HuH-7.5 (cell line): ENCODE measurements at places on chromosomes 1 and 21.
A peak's percentile ranks its signal among the peaks of the same experiment; 100 is the strongest.

DNA sequence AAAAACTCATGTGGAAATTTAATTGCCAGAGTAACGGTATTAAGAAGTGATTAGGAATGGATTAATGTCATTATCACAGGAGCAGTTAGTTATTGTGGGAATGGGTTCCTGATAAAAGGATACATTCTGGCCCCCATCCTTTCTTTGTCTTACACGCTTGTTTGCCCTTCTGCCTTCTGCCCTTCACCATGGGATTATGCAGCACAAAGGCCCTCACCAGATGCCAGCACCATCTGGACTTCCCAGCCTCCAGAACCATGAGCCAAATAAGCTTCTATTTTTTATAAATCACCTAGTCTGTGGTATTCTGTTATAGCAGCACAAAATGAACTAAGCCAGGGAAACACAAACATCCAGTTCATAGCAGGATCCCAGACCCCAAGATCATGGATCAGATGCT lies 33.9 kb upstream of the POU2F1 start:
- no peak for DNase-seq

GRCh38 chr1:24450316-24450715 lies 34.7 kb downstream of the NIPAL3 start:
- DNase-seq, result no peak

- no peak for DNase-seq
These were observed 52.0 kb upstream of the ACTRT2 start for GRCh38 chr1:2969011-2969844.

DNA sequence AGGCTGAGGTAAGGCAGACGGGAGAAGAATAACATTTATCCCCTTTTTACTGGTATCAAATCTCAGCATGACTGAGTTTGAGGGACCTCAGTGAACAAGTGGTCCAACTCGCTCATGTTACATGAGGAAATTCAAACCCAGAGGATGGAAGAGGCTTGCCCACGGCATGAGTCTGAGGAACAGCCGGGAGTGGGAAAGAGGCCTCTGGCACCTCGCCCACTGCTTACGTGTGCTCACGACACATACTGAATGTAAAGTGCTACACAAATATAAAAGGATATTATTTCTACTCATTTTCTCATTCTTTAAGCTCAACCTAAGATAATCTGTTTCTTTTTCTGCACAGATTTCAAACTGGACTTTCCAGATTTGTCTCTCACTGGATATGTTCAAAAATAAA lies 14.7 kb downstream of the BEND5 start:
- DNase-seq, result no peak

GRCh38 chr1:232872738-232873137 lies 67.5 kb downstream of the MAP10 start:
- no peak for DNase-seq

- DNase-seq, result no peak
These were observed 8.9 kb downstream of the TRIM33 start for GRCh38 chr1:114502080-114502479.

GRCh38 chr1:227072991-227073390 lies 132.9 kb downstream of the COQ8A start:
- no peak for DNase-seq

GRCh38 chr1:154831462-154831861 lies 38.6 kb downstream of the KCNN3 start:
- no peak for DNase-seq

DNA sequence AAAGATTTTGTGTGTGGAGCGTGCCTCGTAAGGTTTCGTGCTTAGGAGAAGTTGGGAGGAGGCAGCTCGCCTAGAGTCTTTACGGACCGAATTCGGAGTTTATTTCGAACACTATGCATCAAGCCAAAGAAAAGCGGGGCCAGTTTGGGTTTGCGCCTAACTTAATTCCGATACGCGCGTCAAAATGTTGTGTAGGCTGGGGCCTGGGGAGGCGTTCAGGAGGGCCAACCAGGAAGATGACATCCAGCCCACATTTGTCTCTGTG lies 6.4 kb downstream of the FOXD2 start:
- no peak for DNase-seq

- peak; percentile 43 for DNase-seq
These were observed 310.6 kb downstream of the DISC1 start for GRCh38 chr1:231936983-231937775.

DNA sequence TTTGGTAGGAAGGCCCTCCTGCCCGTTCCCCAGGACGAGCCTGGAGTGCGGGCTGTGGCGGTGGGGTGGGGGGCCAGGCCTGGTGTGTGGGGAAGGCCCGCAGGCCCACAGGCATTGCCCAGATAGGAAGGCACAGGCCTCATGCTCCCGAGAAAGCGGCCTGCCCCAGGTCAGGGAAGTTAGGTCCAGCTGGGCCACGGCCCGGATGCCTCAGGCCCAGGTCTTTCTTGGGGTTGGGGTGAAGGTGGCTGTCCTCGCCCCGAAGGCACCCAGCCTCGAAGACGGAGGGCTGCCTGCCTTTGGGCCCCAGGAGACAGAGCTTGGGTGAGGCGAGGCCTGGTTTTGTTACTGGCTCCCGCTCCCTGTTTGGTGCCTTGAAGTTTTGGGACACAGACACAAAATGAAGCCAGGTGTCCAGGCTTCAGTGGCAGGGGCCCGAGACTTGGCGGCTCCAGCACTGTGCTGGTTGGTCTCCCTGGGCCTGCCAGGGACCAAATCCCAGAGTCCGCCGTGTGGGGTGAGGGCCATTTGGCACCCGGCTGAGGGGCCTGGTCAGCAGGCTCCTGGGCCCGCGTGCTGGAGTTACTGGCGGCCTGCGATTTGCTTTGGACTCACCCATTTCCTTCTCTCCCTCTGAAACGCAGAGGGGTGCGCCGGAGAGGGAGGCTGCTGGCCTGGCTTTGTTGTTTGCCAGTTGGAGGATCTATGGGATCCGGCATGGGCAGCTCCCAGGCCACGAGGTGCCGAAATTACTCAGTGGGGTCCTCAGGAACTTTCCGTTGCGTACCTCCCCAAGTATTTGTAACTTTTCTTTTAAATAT lies 2.0 kb downstream of the SKI start:
- DNase-seq, result peak; percentile 66

GRCh38 chr1:219171192-219171935 lies 2.3 kb upstream of the LYPLAL1 start:
- DNase-seq, result no peak

DNA sequence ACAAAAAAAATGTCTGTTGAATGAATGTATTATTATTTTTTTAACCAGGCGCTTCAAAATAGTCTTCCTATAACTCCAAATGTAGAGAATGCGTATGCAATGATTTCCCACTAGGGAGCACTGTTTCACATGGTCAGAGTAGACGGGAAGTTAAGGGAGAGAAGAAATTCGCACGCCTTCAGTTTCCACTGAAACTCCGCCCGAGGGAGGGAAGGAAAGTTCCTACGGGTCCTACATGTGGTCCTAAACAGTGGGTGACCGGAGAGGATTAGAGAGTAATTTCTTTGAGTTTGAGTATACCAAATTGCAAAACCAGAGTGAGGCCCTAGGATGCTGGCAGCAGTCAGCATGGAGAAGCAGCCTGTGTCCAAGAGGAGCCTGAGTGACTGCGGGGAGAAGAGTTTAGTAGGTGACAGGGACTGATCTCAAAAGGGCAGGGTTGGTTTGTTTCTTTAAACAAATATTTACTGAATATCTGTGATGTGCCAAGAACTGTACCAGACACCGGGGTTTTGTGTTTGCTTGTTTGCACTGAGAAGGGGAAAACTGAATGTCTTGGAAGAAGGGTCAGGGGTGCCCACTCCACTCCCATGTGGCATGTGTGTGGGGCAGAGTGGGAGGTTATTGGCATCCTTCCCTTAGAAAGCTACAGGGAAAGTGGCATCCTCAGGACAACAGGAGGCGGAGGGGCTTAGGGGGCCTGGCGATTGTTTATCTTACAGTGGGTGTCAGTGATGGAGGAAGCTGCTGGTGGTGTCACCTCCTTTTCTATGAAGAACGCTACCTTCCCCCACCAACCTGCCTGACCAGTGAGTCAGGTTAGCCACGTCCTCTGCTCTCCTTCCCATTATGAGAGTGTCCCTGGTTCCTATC lies 22.8 kb downstream of the RNU5D-1 start:
- DNase-seq, result no peak

DNA sequence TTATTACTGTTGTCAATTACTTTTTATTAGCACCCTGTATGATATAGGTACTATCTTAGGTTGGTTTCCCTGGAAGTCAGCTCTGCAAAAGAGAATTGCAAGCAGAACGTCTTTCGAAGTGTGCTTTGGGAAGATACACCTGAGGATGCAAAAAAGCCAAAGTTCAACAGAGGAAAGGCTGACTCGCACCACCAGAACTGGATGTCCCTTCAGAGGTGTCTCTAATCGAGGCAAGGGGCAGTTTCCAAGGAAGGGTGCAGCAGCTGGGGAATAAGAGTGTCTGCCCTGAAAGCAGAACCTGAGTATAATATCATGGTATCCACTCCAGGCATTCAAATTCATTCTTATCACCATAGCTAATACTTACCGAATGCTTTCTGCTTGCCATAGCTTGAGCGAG lies 149.6 kb downstream of the CACNA1E start:
- DNase-seq, result no peak

DNA sequence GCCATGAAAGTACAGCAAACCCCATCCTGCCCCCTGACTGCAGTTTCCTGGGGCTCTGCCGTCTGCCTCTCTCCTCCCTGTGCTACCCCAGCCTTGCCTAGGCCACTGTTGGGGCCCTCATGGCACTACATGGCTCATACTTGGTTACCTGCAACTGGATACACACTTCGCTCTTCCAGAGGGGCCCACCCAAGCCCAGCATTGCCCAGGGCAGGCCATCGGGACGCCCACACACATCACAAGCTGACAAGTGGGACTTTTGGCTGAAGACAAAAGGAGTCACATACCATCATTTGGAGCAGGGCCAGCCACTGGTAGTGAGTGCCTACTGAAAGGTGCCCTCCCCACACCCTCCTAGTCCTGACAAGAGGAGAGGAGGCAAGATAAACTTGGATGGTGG lies 82.8 kb downstream of the CD247 start:
- no peak for DNase-seq

- no peak for DNase-seq
These were observed 69.0 kb downstream of the PTGER3 start for GRCh38 chr1:70978623-70979022.

- no peak for DNase-seq
These were observed 32.8 kb upstream of the MAN1C1 start for GRCh38 chr1:25583519-25584370.

DNA sequence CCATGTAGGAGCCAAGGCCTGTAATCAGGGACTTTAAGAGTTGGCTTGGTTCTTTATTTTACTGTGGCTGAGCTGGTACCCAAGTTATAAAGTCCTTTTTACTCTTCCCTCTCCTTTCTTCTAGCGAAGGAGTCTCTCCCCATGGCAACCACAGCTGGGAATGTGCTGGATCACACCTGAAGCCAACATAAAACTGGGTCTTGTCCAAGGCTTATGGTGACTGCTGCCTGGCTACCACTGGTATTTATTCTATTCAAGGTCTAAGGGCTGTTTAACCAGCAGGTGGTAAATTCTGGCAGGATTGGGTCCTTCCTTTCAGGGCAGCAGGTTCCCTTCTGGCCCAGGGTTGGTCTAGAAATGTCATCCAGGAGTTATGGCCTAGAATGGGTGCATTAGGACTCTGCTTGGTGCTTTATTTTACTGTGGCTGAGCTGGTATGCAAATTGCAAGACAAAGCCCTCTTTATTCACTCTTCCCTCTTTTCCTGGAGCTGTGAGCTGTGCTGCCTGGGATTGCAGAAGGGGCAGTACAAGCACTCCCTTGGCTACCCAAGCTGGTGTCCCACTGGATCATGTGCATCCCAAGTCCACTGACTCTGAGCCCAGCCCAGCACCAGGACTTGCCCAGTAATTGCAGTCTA lies 26.6 kb downstream of the SLC22A15 start:
- DNase-seq, result no peak

DNA sequence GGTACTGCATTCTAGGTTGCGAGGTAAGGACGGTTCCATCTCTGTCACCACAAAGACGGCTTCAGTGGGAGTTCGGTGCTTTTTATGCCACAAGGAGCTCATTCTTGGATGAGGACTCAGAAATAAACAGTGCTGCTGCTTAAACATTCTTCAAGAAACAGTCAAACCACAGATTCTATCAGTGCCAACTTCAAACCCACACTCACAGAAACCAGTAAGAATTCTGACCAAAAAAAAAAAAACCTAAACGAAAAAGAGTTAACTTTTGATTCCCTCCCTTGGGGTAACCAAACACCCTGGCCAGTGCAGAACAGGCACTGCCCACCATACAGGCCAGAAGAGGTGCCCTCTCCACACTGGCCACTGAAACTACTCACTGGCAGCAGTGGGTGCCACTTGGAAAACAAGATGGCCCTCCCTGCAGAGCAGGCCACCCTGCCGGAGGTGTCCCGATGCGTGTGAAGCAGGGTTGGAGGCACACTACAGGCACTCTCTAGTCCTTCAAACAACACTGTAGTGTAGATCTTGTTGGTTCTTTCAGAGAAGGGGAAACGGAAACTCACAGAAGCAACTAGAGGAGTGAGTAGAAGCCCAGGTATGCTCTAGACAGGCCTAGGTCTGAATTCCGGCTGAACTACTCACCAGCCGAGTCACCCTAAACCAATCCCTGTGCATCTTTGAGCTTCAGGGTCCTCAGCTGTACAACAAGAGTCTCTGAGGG lies 87.3 kb upstream of the TLR5 start:
- no peak for DNase-seq

DNA sequence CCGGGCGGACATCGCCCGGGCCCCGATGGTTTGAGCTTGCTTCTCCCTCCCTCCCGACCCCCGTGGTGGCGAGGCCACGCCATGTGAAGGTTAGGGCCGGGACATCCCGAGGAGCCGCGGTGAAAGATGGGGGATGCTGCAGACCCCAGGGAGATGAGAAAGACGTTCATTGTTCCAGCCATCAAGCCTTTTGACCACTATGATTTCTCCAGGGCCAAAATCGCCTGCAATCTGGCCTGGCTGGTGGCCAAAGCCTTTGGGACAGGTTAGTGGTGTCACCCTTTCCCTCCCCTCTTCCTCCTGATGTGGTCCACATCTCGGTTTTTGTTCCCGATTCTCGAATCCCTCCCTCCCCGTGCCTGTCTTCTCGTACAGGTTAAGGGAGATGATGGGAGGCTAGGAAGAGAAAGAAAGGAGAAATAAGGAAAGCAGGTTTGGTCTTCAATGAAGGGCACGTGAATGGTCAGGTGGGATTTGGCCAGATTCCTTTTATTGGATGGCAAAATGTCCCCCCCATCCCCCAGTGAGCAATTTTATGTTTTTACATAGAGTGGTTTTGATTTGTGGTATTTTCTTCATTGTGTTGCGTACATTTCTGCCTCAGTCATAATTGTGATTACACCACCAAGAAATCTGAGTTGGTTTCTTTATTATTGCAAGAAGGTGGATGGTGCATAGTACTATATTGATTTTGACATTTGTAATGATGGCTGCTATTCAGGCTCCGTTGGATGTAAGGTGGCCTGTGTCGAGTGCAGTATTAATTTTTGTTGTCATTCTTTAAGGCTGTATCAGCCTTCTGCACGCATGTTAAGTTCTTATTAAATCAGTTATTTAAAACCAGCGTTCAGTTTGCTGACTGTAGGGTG lies 1.2 kb downstream of the CAMSAP2 start:
- DNase-seq, result no peak

- no peak for DNase-seq
These were observed 92.7 kb downstream of the MAB21L3 start for GRCh38 chr1:116203920-116204319.

GRCh38 chr1:151047925-151048644 lies 534 bp downstream of the C1orf56 start:
- DNase-seq, result peak; percentile 80

GRCh38 chr1:20823845-20824244 lies 36.7 kb upstream of the HP1BP3 start:
- DNase-seq, result no peak
